Body of pancreas (tissue), 4 donors: ENCODE measurements at places on chromosomes 12 and 14. TPM values are rescaled to one million over a fixed set of nuclear protein-coding genes. Genes with fewer than 3 reads are reported as not detected.
A peak's percentile ranks its signal among the peaks of the same experiment; 100 is the strongest.

- no peak for DNase-seq
These were observed 5.1 kb downstream of the P3H3 start for GRCh38 chr12:6833189-6833890.

Gene GPR137C
- under 0.01 TPM for total RNA-seq

- no peak for DNase-seq
These were observed 251.1 kb downstream of the MED13L start for GRCh38 chr12:116026346-116026745.

DNA sequence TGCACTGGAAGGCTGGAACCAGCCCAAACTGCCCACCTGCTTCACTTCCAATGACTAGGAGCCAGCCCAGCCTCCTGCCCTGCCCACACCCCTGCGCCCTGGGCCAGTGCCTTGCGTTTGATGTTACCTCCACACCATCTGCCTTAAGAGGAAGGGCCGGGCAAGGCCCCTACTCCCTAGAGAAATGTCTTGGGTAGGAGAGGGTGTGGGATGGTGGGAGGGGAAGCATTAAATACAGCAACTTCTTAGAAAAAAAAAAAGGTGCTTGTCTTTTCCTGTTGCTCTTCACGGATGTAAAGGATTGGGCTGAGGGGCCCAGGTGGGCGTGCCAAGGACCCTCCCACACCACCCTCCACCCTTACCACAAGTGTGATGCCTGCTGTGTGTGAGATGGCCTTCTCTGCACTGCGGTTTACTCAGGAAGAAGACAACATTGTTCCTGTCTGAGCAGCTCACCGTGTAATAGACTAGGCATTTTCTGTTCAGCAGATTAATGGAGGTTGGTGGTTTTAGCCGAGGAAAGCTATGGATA is 99.9 kb downstream of the NINJ2 start:
- no peak for DNase-seq

Gene SDR9C7
- total RNA-seq = not detected

DNA sequence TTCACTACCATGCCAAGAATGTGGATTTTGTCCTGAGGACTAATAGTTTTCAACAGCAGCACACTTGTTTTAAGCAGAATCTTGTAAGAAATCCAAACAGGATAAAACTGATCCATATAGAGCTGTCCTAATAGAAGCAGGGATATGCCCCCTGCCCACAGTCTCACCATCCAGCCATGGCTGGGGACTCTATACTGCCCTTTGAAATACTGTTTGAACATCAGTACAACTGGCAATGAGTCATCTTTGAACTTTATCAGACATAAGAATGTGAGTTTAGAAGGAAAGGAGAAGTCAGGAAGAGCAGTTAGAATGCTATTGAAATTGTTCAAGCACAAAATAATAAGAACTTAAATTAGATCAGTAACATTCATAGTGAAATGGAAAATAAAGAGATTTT is 3.8 kb upstream of the C12orf42 start:
- no peak for DNase-seq

GRCh38 chr14:73227812-73228781 is 9.2 kb upstream of the PAPLN start:
- peak; percentile 53 for DNase-seq

Gene TROAP
- not detected for total RNA-seq

- no peak for DNase-seq
These were observed 46.7 kb downstream of the KICS2 start for GRCh38 chr12:64175254-64175945.

DNA sequence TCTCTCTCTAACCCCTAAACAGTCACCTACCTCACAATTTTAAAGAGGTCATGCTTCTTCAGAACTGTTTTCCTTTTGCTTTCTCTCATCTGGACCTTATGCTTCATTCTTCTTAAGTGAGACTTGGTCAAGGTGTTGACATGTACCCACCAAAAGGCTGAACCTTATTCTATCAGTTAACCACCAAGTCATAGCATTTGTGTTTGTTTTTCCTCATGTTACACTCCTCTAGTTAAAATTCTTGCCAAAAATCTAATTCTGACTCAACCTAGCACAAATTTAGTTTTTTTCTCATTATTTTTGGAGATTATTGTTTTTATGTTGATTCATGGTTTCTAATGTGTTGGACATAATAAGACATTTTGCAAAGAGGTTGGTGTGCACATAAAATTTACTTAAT is 578.6 kb downstream of the SLC16A7 start:
- no peak for DNase-seq

DNA sequence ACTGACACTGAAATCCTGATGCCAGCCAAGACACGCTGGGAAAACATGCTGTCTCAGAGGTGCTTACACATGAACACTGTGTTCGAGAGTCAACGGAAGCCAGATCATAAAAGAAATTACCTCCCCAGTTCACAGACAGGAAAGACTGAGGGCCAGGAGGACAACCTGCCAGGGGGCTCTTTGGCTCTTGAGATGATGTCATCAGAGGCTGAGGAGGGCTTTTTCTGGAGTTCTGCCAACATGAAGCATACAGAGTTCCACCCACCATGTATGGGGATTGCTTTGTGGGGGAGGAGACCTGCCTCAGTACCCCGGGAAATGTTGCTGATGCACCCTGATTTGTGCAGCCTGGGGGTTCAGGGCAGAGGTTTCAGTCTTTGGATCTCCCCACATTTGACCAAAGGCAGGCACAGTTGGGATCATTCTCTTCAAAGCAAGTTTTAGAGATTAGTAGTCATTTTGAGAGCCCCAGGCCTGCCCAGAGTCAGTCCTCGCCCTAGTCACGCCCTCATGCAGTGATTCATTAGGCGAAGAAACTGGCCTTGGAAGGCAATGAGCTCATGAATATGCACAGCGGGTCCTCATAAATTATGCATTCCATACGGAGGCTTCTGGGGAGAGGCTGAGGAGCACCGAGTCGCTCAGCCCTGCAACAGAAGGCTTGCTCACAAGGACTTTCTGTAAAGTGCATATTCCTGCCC is 34.9 kb upstream of the EML1 start:
- no peak for DNase-seq

Gene PLEKHD1
- 2.0 TPM for total RNA-seq
